ENCODE measurements at places on chromosomes 7 and 10. TPM values are rescaled to one million over a fixed set of nuclear protein-coding genes. Genes with fewer than 3 reads are reported as not detected.

GRCh38 chr10:10915215-10915614, 102.5 kb upstream of the CELF2 start:
- DNase-seq, result no peak

DNA sequence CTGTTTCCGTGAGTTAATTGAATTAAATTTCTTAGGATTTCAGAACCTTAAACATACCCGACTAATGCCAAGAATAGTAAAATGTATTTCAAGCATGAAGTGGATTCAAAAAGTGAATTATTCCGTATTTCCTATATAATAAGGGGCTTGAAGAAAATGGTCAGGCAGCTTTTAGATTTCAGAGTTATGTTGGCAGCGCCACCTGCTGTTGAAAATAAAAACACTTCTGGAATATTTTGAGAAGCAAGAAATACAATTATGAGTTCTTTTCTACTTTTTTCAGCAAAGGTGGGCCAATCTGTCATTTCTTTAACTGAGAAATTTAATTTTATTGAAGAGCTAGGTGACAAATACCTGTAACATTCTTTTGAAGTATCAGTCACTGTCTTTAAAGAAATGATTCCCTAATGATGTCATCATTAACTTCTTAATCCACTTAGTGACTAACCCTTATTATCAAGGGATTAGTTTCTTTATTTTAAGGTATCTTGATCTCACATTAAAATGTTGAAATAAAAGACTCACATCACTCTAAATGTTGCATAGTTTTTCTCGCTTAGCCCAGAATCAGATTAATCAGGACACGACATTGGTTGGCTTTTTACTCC, 36.6 kb upstream of the AGR3 start:
- no peak for DNase-seq

Gene NEURL1
- total RNA-seq, result 1.7 TPM

DNA sequence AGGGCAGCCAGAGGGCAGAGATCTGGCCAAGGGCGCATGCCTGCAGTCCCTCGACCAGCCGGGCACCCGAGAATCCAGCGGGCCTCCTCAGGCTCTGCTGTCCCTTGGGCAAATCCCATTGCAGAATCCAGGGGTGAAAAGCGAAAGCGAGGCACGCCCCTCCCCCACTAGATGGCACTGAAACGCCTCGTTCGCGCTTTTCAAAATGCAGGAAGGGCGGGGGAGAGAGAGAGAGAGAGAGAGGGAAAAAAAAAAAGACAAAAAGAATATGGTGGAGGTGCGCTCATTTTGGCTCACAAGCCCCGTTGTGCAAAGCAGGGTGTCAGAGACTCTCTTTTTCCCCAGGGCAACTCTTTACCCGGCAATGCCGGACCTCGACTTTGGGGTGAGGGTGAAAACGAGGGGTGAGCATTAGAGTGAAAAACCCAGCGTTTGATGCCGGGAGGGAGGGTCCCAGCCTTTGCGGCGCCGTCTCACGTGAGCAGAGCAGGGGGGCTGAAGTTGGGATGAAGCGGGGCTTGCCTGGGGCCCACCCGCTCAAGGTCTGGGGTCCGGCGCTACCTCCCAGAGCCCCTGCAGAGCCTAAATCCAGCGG, 2.5 kb upstream of the TMEM178B start:
- no peak for DNase-seq

DNA sequence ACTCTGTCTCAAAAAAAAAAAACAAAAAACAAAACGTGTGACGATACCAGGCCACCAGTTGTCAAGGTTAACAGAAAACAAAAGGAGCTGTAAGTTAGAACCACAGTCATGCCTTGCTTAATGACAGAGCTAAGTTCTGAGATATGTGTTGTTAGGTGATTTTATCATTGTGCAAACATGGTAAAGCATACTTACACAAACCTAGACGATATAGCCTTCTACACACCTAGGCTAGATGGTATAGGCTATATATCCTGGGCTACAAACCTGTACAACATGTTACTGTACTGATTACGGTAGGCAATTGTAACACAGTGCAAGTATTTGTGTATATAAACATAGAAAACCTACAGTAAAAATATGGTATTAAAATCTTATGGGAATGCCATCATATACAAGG, 564.2 kb downstream of the HTR7 start:
- DNase-seq, result no peak

DNA sequence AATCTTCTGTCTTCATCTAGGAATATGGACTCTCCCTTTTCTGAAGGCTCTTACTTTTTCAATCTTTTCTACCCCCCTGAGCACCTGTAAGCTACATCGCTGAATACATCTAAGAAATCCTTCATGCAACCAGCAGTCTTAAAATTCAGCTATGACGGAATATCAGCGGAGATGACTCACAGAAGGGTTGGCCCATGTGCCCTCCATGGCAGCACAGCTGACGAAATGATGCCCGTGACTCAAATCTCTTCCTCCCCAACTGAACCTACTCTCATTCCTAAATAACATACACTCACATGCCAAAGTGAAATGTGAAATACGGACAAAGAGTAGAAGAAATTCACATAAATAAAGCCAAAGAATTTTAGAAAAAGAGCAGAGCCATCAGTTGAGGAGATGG, 30.3 kb upstream of the NCAPG2 start:
- DNase-seq, result no peak

DNA sequence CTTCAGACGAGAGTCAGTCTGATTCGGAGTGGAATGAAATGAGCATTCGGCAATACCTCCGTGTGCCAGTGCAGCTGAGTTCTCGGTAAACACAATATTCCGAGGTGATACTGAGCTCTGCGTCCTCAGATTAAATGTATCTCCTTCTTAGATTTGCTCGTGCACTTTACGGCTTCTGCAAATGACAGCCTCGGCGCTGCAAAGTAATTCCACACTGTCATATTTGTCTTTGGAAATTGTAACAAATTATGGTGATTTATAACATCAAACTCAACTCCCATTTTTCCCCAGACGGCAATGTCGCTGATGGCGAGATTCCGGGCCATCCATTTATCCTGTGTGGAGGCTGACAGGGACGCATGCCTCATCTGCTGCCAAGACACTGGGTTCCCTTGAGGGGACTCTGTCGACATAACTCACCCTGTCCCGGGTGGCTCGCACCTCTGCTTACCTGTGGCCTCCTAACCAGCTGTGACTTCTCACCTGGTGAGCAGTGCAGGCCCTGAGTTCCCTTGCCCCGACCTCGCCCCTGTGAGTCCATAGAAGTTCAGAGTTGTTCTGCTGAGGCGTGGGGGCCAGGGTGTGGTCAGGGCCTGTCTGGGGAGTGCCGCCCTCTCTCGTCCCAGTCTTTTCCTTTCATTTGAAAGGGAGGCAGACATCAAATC, 201.9 kb downstream of the ADARB2 start:
- DNase-seq, result no peak

DNA sequence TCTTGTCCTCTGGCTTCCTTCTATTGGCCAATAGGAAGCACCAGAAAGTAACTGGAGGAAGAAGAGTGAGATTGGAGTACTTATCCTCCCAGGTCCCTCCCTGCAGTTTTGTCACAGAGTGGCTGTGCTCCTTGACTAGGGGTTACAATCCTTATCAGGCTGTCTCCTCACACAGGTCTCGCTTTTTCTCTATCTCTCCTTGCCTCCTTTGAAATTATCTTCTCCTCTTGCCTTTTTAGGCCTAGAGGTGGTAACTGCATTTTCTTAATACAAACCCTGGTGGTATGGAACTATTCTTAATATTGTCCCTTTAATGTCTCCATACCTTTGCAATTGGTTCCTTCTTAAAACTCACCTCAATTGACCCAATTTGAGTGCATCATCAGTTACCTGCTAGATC, 2.7 kb downstream of the PRSS37 start:
- no peak for DNase-seq

Measured in left lobe of liver (tissue), 2 donors.